Osteocyte (in vitro differentiated cells): ENCODE measurements at places on chromosomes 4 and X. TPM values are rescaled to one million over a fixed set of nuclear protein-coding genes. Genes with fewer than 3 reads are reported as not detected.

The SATL1 gene
- total RNA-seq, result not detected in 2 replicates

The MAP9 gene
- total RNA-seq, result 15.8 and 17.9 TPM in 2 replicates

DNA sequence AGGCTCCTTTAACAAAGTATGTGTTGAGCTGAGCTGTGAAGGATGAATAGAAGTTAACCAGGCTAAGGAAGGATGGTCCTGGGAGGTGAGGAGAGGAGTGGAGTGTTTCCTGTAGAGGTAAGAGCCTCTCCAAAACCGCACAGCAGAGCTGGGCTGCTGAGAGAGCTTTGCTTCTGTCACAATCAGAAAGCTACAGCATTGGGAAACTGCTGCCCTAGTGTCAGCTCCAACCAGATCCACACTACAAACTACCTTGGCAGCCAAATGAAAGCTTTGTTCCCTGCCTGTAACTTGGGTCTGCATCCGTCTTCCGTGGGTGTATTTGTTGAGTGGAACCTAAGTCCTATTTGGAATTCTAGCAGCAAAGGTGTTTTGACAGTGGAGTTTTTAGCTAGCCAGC is 91.8 kb downstream of the REPS2 start:
- no peak for DNase-seq

DNA sequence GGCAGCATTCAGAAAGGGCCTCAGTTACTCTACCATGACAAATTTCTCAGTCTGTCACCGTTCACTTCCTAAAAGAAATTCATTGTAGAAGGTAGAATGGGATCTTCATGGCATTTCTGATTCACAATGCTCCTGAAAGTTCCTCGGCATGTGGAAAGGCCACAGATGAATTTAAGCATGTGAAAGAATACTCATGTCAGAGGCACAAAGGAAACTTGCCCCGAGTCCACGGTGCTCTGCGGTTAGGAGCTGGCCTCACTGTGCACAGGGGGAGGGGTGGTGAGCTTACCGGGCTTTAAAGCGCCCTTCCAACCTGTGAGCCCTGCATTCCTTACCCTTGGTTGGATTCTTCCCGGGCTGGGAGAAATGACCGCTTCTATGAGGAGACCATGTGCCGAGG is 9.3 kb downstream of the TKTL1 start:
- no peak for DNase-seq

GRCh38 chr4:96473246-96473645 is 633.4 kb downstream of the PDHA2 start:
- no peak for DNase-seq

DNA sequence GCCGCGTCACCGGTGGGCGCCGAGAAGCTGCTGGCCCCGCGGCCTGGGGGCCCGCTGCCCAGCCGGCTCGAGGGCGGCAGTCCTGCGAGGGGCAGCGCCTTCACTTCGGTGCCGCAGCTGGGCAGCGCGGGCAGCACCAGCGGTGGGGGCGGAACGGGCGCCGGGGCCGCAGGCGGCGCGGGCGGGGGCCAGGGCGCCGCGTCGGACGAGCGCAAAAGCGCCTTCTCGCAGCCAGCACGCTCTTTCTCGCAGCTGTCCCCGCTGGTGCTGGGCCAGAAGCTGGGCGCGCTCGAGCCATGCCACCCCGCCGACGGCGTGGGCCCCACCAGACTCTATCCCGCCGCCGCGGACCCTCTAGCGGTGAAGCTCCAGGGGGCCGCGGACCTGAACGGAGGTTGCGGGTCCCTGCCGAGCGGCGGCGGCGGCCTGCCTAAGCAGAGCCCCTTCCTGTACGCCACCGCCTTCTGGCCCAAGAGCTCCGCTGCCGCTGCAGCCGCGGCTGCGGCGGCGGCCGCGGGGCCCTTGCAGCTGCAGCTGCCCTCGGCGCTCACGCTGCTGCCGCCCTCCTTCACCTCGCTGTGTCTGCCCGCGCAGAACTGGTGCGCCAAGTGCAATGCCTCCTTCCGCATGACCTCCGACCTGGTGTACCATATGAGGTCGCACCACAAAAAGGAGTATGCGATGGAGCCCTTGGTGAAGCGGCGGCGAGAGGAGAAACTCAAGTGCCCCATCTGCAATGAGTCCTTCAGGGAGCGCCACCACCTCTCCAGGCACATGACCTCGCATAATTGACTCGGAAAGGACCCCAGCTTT is 5.6 kb downstream of the PRDM8 start:
- DNase-seq, result peak; percentile 79

DNA sequence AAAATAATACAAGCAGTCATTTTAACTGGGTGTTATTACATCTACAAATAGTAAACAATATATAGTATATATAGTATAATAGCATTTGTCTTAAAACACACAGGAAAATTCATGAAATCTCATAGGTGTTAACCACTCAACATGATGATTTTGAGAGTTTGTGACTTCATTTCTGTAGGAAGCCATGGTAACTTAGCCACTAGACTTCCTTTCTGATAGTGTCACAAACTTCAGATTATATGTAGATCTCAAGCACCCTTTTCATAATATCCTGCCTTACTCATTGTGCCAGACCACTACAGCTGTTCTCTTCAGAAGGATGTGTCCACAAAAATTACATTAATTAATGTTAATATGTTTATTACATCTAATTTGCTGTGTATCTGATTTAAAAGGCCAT is 1250.6 kb downstream of the ADGRL3 start:
- DNase-seq, result no peak

GRCh38 chrX:39759526-39760224 is 338.1 kb downstream of the BCOR start:
- DNase-seq, result peak; percentile 94

The MAGEE2 gene
- not detected in 2 replicates for total RNA-seq

DNA sequence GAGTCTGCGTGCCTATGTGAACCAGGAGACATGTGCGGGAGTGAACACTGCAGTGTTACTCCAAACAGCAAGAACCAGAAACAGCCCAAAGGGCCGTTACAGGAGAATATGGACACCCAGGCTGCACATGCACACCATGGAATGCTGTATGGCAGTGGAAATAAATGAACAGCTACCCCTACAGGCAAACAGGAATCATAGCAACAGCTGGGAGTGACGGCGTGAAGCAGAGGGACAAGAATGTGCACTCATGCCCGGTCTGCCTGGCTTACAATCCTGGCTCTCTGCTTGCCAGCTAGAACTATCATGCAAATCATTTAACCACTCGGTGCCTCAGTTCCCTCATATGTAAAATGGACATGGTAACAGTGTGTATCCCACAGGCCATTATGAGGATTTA is 16.6 kb downstream of the GPKOW start:
- DNase-seq, result no peak

- no peak for DNase-seq
These were observed 75.3 kb downstream of the DCUN1D4 start for GRCh38 chr4:51918251-51918650.

DNA sequence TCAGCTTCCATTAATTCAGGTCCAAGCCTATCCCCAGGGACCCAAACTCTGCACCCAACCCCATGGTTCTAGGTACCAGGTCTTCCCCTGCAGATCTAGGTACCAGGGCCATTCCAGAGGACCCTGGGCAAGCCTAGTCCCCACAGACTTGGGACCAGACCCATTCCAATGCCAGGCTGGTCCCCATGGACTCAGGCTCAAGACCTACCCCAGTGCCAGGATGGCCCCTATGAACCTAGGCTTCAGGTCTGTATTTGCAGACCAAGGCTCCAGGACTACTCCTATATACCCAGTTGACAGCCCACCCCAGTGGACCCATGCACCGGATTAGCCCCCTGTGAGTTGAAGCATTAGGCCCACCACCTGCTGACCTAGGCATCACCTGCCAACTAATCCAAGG is 8.9 kb downstream of the MTHFD2L start:
- DNase-seq, result no peak

The HTRA3 gene
- total RNA-seq, result 0.16 and 0.37 TPM in 2 replicates

GRCh38 chr4:91114386-91114785 is 987.2 kb downstream of the CCSER1 start:
- no peak for DNase-seq

- no peak for DNase-seq
These were observed 3.0 kb upstream of the SEC31A start for GRCh38 chr4:82893942-82894341.

The ERAS gene
- total RNA-seq, result not detected in 2 replicates

DNA sequence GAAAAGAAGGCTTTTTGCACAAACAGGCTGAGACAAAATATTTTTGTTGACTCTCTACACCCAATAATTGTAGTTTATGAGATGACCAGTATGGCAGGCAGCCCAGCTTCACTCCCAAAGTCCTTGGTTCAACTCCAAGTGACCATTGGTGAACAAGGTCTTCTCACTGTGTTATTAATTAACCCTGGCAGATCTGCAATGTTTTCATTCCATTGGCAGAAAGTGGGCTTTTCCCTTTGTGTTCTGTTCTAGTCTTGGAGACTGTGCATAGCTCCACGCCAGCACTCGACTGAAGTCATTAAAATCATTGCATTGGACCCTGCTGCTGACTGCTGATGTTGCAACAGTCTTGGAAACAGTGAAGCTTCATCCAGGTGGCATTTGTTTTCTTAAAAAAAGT is 277.3 kb upstream of the HAND2 start:
- DNase-seq, result no peak

DNA sequence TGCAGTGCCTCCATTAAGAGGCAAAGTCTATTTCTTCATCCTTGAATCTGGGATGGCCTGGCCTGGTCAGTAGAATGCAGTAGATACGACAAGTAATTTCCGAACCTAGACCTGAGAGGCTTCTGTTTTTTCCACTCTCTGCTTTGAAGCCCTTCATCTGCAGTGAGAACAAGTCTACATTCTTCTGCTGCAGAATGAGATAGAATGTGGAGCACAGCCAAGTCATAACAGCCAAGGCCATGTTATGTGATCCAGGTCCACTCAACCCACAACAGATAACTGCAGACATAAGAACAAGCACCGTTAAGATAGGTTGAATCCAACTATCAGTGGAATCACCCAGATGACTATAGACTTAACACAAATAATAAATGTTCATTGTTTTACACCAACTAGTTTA is 1297.7 kb downstream of the C4orf33 start:
- no peak for DNase-seq

DNA sequence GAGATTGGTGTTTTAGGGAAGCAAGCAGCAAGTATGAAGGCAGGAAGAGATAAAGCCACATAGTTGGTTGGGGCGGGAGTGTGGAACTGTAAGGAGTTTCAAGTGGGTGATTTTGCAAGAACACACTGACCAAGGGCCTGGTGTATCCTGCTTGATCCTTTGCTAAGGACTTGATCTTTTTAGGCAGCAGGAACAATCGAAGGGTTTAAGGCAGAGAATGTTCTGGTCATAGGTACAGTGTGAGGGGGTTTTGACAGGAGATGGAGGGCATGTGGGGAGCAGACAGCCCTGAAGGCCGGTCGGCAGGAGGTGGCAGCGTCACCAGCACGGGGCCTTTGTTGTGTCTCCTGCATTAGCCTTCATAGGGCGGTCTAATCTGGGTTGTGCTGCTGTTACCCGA is 54.7 kb downstream of the FAM193A start:
- DNase-seq, result no peak

The TXLNG gene
- total RNA-seq, result 13.9 and 14.7 TPM in 2 replicates

- no peak for DNase-seq
These were observed 116.7 kb downstream of the HMX1 start for GRCh38 chr4:8754634-8755589.

The TFE3 gene
- 44.7 and 51.8 TPM in 2 replicates for total RNA-seq

DNA sequence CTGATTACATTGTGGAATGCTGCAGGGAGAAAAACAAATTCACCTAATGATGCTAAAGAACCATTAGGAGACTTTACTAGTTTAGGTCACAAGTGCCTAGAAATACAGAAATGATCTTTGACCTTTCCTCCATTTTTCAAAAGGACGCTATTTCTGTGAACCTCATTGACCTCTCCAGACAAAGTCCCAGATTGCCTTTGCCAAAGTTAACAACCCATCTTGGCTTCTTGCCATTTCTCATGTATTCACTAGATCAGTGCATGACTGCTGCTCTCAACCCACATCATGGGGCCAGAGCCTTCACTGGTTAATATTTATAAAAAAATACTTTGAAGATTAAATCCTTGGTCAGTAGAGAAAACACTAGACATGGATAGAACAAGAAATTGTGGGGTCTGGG is 19.9 kb upstream of the AR start:
- DNase-seq, result no peak

- no peak for DNase-seq
These were observed 200.4 kb downstream of the DACH2 start for GRCh38 chrX:86348669-86349068.

The APOOL gene
- 19.5 and 19.7 TPM in 2 replicates for total RNA-seq

The PNMA5 gene
- total RNA-seq, result not detected in 2 replicates

The MRPL1 gene
- 25.5 and 28.8 TPM in 2 replicates for total RNA-seq

DNA sequence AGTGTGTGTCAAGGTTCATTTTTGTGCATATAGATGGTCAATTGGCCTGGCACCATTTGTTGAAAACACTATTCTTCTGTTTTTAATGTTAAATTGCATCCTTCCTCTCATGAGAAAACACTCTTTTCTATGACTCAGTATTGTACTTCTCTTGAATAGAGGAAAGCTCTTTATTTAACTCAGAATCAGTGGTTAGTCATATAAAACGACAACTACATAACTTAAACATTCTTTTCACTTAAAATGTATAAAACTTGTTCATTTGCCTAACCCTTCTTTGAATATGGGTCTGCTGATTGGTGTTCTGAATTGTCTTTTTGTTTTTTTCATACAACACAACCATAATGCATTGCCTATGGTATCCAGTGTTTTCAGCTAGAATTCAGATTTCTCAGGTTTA is 17.2 kb upstream of the MRPL1 start:
- DNase-seq, result no peak

GRCh38 chr4:84232309-84233095 is 266.6 kb downstream of the NKX6-1 start:
- no peak for DNase-seq

The LIMCH1 gene
- 0.29 and 0.43 TPM in 2 replicates for total RNA-seq

The BEND4 gene
- total RNA-seq, result not detected in 2 replicates

DNA sequence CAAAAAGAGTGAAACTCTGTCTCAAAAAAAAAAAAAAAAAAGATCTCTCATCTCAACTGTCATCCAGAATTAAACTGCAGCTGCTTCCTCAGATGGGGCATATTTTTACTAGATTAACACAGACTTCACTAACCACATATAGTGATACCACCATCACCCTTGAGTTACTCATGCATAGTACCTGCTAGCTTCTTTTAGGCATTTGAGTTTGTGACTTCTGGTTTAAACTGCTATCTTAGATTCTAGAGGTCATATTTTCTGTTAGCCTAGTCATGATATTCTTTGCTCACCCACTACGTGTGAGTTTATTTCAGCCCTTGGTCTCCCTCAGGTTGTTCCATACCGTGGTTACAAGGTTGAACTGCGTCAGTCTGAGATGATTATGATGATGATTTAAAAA is 154.9 kb upstream of the BMP3 start:
- DNase-seq, result no peak

DNA sequence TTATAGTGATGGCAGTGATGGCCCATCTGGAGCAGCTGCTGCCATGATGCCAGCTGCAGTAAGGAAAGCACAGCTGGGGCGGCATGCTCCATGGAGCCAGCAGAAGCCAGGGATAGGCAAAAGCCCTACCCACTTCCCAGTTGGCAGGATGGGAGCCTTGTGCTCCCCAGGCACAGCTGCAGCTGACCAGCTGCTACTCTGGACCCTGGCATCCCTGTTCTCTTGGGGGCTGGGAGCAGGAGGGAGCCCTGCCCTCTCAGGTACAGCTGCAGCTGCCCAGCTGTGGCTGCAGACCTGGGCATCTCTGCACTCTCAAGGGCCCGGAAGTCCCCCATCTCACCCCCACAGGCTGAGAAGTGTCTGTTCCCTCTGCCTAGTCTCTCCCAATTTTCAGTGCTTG is 531.9 kb downstream of the PCDH18 start:
- no peak for DNase-seq
